ENCODE measurements at places on chromosomes 6 and 20. TPM values are rescaled to one million over a fixed set of nuclear protein-coding genes. Genes with fewer than 3 reads are reported as not detected.

The C6orf47 gene
- 21.5 TPM for polyA plus RNA-seq

The CPNE5 gene
- 3.9 TPM for polyA plus RNA-seq

The OR2H1 gene
- not detected for polyA plus RNA-seq

The COL19A1 gene
- 3.4 TPM for polyA plus RNA-seq

The SRC gene
- 165 TPM for polyA plus RNA-seq

The CABLES2 gene
- 7.1 TPM for polyA plus RNA-seq

The GPLD1 gene
- polyA plus RNA-seq = 2.2 TPM

The IL17A gene
- polyA plus RNA-seq = 0.78 TPM

The BNIP5 gene
- 11.2 TPM for polyA plus RNA-seq

The C6orf15 gene
- polyA plus RNA-seq = not detected

The TP53TG5 gene
- 0.78 TPM for polyA plus RNA-seq

The MAFB gene
- polyA plus RNA-seq = 8.8 TPM
